ENCODE measurements at places on chromosomes 1 and 21.
A peak's percentile ranks its signal among the peaks of the same experiment; 100 is the strongest.

DNA sequence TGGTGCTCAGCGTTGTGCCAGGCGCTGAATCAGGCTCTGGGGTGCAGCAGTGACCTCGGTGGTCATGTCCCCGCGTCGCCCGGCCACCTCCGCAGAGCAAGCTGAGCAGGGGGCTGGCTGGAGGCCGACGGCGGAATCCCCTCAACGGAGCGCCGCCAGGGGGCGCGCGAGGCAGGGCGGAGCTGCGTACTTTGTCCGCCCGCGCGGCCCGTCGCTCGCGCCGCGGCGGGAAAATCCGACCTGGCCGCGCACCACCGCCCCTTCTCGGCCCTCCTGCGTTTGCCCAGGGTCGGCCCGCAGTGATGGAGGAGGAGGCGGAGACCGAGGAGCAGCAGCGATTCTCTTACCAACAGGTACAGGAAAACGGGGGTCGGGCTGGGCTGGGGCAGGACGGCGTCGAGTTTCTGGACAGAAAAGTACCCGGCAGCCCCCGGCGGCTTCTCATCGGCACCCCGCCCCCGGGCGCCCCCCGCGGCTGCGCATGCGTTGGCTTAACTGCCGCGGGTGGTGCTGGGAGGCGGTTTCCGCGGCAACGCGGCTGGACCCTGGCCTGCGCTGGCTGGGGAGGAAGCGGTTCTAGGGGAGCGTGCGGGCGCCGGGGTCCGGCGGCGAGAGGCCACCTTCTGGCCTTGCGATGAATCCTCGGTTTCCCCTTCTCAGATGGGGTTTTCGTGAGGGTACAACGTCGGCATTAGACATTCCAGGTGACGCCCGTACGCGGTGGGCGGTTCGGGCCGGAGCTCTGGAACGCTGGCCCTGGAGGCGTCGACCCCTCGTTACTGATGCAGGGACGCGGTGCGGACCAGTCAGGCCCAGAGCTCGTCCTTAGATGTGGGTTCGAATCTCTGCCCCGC is at the start of gene CENPS:
CENPS (plus strand) TSS at position 218 of the 854 bp plus-strand sequence; CDS start at position 303, 85 bp downstream.
- peak; percentile 96 for DNase-seq

GRCh38 chr1:198845271-198845670 is 206.4 kb downstream of the PTPRC start:
- DNase-seq, result no peak

DNA sequence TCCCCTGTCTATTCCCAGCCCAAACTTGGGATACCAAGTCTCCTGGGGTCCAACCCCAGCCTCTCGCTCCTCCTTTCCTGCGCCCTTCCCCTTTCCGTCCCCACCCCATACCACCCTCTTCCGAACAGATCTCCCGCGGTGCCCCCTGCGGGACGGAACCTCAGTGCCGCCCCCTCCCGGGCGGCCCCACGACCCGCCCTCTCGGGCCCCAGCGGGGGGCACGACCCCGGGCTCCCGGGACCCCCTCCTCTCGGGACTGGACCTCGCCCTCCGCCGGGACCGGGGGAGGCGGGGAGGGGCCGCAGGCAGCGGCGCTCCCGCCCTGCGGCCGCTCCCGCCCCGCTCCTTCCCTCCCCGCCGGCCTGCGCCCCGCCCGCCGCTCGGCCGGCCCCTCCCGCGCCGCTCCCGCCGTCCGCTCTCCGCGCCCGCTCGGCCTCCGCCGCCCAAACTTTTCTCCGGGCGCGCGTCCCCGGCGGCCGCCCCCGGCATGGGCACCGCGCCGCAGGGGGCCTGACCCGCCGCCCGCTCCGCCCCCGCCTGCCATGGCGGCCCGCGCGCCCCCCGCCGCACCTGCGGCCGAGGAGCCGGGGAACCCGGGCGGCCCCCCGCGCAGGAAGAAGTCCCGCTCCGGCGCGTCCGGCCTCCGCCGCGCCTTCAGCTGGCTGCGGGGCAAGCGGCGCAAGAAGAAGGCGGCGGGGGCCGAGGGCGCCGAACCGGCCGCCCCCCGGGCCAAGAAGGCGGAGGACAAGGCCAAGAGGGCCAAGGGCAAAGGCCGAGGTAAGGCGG is 39.0 kb upstream of the SYNC start:
- DNase-seq, result no peak

DNA sequence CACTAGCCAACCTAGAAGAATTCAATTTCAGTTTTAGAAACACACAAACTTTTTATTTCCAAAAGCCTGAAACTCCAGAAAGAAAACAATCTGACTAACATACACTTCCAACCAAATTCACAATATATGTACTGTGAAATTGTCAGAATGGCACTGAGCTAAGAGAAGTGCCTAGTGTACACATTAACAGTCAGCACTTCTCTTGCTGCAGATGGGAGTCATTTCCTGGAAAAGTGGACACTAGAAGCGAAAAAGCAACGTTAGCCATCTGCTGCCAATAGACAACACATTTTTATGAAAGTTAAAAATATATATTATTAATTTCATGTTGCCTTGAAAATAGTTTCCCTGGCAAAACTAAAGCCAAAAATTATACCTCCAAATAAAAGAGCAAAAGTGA is 66.1 kb downstream of the EPS15 start:
- DNase-seq, result no peak

GRCh38 chr1:185108321-185108720 is 48.4 kb downstream of the TRMT1L start:
- DNase-seq, result no peak

DNA sequence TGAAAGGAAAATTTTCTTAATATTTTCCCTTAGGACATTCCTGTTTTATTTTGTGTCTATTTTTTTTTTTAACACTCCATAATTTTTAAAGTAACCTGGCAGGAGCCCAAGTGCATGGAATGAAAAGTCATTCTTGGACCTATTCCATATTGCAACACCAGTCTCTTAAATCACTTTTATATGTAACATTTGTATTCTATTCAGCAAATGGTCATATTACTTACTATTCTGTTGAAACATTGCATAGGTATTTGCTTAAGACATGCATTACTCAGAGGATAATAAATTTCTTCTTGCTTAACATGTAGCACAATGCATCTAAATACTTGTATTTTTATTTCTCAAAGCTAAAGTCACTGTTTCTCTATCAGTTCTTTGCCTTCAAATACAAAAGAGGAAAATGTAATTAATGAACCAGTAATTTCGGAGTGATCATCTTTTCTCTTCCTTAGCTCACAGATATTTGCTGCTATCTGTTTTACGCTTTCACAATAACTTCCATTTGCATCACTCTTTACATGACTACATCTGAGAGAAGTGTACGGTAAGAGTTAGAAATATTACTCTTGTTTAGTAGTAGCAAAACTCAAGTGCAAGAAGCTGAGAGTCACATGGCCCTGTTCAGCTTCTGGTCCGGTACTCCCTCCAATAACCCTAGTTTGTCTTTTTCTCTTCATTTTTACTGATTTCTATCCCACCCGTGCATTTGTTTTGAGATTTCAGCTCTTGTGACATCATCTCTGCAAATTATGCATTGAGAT is 394.8 kb downstream of the USP25 start:
- no peak for DNase-seq

DNA sequence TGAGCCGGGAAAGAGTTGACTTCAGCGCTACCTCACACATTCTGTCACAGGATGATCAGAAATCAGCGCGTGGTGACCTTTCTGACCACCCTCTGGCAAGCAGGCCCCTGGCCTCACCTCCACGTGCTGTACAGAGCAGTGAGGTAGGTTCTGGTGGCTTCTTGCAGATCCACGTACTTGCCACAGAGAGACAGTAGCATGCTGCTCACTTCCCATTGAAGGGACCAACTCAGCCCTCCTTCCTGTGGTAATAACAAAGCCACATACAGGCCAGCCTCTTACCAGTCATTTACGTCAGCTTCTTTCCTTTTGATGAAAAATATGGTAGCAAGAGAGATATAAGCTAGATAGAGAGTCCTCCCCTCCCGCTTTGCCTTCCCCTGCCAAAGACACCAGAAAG is 200.7 kb downstream of the CHRM3 start:
- DNase-seq, result no peak

DNA sequence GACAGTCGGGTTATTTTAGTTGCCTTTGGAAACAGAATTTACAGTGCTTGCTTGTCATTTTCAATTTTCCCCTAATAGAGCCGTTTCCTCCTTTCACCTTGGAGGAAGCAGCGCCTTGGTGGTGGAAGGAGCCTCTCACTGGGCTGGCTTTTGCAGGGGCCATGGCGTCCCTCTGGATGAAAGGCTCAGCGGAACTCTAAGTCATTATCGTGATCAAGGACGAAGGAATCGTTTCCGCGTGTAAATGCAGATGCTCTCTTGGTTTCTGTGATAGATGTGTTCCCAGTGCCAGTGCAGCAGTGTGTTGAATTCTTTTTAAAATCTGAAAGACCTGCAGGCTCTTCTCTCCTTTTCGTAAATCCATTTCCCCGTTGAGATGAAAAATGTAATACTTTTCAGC is 126.2 kb upstream of the LMO4 start:
- DNase-seq, result no peak
